ENCODE measurements at places on chromosomes 7 and 10. TPM values are rescaled to one million over a fixed set of nuclear protein-coding genes. Genes with fewer than 3 reads are reported as not detected.

DYNC1I1 gene
- total RNA-seq: 6.5 TPM

MCM10 gene
- total RNA-seq: 16.1 TPM

TUBB8 gene
- total RNA-seq: not detected

ACTR3C gene
- 10.8 TPM for total RNA-seq

SRRM3 gene
- total RNA-seq: 3.2 TPM

TMEM139 gene
- total RNA-seq: 5.2 TPM

DGKI gene
- 0.52 TPM for total RNA-seq

Data from PC-3 (cell line).